Head of caudate nucleus (tissue), 42 donors: ENCODE measurements at places on chromosomes 6 and 20.
A peak's percentile ranks its signal among the peaks of the same experiment; 100 is the strongest.

DNA sequence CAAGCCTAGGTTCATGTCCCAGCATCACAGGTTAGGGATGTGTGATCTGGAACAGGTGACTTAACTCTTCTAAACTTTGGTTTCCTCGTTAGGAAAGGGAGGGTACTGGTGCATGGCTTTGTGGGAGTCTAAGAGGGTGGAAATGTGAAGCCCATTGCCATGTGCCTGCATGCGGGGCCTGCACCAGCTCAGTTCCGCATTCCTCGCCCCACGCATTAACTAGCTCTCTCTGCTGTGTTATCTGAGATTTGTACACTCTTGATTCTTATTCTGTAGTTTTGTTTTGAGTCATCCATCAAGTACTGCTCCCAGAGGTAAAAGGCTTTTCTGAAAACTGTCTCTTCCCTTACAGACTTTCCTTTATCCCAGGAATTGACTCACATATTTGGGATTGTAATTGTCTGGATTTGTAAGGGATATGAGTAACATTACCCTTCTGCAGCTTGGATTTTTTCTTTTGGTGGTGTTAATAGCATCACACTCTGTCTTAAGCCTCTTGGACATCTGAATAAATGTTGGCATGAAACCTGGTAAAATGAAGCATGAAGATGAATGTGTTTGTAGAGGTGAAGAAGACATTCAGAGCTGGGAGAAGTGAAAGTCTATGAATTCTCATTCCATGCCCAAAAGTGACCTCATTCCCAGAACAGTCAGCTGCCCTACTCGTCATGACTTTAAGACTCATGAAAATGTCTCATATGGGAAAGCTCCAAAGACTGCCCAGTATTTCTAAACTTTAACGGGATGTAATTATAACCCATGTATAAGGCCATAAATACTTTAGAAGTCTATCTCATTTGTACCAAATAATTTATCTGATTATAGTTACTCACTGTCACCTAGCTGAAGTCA is 357.3 kb downstream of the FOXA2 start:
- no peak for DNase-seq

DNA sequence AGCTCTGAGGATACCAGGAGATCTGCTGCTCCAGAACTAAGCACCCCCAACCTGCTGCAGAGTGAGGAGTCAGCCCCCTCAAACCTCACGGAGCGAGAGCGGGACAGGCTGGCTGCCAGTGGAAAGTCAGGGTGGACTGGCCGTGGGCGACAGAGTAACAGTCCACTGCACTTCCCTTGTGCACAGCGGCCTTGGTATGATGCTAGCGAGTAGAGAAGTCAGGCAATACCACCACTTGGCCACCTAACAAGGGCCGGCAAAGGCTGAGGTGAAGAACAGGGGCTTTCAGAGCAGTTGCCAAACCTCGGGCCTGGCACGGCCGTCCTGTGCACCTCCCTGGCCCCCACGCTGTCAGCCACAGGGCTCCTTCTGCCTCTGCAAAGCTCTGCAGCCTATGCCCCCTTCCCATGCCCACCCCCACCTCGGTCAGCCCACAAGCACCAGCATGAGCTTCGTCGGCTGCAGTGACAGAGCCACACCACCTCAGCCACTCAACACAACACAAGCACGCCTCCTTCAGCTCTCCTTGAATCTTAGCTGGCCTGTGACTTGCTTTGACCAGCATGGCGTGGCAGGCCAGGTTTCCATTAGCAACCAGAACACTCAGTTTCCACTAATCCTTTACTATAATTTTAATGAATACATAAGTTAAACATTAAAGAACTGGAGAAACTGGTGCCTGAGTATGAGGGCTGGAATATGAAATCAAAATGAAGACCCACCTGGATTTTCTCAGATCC is 127.6 kb upstream of the SNX9 start:
- no peak for DNase-seq

DNA sequence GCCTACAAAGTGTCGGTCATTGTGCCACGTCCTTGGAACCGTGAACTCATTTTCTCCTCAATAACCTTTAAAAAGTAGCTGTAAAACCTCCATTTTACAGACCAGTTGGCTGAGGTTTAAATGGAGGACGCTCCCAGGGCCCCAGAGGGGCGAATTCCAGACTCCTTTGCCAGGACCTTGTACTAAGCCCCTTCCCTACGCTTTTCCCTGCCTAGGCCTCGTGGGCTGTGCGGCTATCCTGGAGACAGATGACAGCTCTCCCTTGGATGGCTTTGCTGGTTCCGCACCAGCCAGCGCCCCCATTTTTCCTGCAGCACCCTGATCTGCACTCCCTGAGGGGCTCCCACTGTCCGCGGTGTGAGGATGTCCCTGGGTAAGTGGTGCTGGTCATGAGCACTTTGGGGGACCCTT is 12.1 kb upstream of the SNHG17 start:
- DNase-seq, result no peak

GRCh38 chr20:2149507-2149906 is 47.9 kb downstream of the STK35 start:
- DNase-seq, result no peak

DNA sequence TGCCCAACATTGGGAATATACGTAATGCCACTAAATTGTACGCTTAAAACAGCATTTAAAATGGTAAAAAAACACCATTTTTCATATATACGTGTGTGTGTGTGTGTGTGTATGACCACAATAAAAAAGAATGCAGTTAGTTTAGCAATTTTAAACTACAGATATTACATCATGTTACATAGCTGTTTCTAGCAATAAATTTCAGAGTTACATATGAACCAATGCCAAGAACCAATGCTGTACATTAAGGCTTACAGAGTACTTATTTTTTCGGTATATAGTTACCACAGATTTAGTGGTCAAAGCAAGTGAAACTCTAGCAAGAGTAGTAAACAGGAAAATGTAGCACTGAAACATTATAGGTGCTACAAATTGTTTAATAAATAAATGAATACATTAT is 119.3 kb downstream of the PDE10A start:
- DNase-seq, result no peak

DNA sequence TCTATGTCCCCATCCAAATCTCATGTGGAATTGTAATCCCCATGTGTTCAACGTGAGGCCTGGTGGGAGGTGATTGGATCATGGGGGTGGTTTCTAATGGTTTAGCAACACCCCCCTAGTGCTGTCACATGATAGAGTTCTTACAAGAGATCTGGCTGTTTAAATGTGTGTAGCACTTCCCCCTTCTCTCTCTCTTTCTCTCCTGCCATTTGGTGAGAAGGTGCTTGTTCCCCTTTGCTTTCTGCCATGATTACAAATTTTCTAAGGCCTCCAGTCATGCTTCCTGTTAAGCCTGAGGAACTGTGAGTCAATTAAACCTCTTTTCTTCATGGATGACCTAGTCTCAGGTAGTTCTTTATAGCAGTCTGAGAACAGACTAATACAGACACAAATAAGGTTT is 165.4 kb downstream of the OGFRL1 start:
- no peak for DNase-seq

GRCh38 chr6:126367849-126368248 is 27.9 kb downstream of the CENPW start:
- DNase-seq, result no peak

DNA sequence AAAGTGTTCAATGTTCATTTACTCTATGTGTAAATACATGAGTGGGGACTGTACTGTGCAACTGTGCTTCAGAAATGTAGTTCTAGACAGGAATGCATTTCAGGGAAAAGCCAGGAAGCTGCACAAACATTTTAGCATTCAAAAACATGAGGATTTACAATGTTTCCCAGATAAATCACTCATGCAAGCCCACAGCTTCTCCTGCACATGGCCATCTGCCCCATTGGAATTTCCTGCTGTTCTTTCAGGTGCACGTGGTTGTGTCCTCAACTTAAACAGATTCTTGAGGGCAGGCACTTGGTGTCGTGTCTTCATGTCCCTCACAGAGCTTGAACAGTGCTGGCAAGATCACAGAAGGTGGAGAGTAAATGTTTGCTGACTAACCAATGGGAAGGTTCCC is 101.5 kb downstream of the UNC5CL start:
- DNase-seq, result no peak

DNA sequence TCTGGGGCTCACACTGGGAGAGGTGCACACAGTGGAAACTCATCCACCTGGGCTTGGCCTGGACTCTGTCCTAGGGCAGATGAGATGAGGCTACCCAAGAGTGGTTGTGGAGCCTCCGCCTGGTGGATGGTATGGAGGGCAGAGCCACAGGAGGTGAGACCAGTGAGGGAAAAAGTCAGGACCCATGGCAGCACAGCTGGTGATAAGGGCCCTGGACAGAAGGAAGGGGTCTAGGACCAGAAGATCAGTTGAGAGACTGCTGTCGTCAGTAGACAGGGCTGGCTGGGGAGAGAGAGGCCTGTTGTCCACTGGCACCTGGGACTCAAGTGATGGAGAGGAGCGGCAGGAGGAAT is 29.8 kb downstream of the PLCG1 start:
- DNase-seq, result no peak

DNA sequence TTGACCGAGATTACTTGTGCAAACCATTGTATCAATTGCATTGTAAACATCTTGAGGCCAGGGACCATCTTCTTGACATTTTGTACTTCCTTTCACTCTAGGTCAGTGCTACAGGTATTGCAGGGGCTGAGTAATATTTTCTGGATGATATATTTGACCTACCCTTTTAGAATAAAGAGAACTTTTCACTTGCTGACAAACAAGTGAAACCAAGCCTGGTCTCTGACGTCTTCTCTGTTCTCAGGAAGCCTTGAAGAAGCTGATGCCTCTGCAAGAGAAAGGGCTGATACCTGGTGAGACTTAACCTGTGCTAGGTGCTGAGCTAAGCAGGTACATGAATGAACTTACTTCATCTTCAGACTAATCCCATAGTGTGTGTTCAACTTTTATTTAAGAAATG is 60.5 kb upstream of the GGTLC1 start:
- no peak for DNase-seq

- no peak for DNase-seq
Measured at GRCh38 chr6:91812596-91813274, 1225.9 kb upstream of the MAP3K7 start.

- peak; percentile 72 for DNase-seq
Measured at GRCh38 chr6:131807644-131808459, at the start of gene ENPP1. ENPP1 (plus strand) TSS chr6:131808020; CDS start chr6:131808036, 16 bp downstream.

GRCh38 chr6:170112583-170112860 is 178.4 kb downstream of the DLL1 start:
- peak; percentile 7 for DNase-seq

DNA sequence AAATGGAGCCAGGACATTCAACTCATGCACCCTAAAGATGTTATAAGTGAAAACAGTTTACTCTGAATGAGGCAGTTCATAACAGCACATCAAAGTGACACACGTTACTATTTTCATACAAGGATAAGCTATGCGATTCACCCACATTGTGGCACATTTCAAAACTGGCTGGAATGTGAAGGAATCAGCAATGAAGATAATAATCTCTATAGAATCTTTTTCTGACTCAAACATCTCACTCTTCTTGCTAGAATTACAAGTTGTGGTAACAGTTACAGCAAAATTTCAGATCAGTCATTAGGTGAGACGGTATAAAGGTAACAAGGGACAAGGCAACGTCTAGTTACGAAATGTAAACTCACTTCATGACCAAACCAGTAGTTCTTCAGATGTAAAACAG is 17.5 kb downstream of the TMEM244 start:
- DNase-seq, result no peak

GRCh38 chr6:13660273-13660672 is 45.1 kb downstream of the NOL7 start:
- DNase-seq, result no peak

DNA sequence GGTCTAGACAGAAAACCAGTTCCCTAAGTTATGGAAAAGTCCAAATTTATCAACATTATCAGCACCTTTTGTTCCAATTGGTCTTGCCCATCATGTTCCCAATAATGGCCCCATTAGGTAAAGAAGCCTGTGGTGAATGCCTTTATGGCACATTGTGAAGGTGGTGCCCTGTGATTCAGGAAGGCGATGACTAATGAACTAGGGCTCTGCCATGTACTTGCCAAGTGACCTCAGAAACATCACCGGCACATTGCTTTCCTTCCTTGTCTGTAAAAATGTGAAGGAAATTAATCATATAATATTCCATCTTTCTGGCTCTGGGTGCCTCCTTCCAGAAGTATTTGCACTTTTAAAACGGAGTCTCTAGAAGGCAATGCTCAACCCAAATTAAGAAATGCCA is 132.3 kb downstream of the UNC5CL start:
- DNase-seq, result no peak

DNA sequence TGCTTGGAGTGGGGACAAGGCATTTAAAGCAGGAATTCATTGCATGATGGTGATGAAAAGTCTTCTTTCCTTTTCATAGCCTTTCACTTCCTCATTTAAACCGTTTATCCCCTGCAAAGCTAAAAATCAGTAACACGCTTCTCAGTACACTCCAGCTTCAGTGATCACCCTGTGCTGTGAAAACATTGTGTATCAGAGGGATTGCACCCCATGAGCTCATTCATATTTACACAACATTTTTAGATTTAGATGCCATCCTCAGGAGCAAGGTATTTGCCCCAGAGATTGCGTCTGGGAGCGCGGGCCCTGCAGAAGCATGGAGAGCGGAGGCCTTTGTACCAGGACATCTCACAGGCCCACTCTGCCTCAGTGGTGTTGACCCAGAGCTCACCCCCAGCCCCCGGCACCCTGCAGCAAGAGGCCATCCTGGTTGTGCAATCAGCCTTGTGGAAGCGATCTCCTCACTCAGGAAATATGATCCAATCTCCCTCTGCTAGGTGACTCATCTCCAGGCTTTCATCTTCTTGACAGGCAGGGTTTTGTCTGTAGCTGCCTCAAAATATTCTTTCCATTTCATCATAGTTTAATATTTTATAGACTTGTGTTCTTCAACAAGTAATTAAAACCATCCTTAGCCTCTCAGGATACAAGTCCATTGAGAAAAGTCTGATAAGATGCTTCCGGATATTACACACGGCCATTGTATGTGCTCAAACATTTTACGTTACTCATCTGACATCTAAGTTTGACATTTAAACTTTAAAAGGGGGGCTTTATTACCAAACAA is 38.9 kb upstream of the THBS2 start:
- DNase-seq, result no peak

DNA sequence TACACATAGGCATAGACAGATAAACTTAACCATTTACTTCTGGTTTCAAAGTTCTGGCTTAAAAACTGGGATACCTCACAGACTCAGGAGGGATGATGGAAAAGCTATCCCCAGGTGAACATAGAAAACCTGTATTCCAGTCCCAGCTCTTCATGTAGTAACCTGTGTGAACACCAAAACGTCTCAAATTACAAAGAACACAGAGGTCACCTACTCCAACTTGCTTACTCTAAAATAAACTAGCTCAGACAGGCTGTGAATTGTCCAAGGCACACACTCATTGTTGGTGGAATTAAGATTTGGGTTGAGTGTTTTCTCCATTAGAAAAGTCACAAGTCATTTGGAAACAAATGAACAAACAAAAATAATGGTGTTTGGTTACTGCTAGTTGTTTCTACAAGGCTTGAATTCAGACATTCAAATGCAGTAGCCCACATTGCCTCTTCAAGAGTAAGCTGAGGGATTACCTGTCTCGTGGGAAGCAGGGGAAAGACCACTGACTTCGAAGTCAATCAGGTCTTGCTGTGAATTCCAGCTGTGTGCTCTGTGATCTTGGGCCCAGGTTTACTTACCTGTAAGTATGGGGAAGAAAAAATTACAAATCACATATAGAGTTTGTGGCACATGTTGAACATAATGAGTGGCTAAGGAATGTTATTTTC is 48.2 kb upstream of the LRRC1 start:
- no peak for DNase-seq

- DNase-seq, result no peak
Measured at GRCh38 chr20:44584162-44584561, 1.8 kb downstream of the PKIG start.
